ENCODE measurements at places on chromosomes 13 and 19.

DNA sequence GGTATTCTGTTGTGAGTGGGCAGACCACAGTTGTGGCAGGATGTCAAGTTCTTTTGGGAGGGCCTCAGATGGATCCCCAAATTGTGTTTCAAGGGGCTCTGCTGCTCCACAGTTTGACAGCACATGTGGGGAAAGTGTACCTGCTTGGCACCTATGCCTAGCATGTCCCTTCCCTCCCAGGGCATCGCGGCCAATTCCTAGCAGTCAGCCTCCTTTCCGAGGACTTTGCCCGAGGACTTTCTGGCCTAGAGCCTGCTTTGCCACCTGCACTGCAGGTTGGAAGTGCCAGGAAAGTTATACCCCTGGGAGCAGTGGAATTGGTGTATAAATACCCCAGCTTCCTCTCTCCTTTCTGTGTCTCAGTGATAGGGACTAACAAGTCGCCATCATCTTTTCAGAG lies 11.9 kb upstream of the GPR12 start:
- no peak for DNase-seq

DNA sequence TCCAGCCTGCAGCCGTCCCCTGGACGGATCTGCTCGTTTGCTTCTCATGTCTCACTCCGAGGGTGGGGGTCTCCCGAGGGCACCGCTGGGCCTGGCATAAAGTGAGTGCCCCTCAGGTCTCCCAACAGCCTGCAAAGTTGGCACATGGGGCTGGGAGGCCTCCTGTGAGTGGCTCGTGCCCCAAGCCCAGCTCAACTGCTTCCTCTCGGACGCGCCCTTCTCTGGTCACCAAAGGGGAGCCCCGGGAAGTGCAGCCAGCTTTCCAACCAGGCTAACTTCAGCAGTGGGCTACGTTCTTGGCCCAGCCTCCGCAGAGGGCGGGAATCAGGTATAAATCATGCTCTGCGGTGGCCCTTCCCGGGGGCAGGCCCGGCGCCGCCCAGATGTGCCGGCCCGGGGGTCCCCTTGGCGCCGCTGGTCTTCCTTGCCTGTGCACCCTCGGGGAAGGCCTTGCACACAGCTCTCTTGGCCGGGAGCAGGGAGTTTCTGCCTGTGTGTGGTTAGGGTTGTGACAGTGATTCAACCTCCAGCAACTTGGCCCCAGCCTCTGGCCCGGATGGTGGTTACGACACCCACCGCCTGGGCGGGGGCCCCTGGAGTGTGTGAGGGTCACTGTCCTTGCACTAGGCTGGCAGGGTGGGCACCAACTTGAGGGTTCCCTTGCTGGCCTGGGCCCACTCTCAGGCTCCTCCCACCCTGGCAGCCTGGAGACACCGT lies 20.7 kb downstream of the CEBPG start:
- DNase-seq: no peak

- no peak for DNase-seq
Observed at GRCh38 chr13:75530549-75530961, 7.1 kb downstream of the COMMD6 start.

- no peak for DNase-seq
Observed at GRCh38 chr13:108785844-108786243, 156.4 kb downstream of the MYO16 start.

- no peak for DNase-seq
Observed at GRCh38 chr13:31919971-31920726, 111.4 kb upstream of the FRY start.

Measured in NCI-H2227 treated with DMSO at 0.1 percent for 48 hours (cell line).